BJ (cell line): ENCODE measurements at places on chromosomes 4 and X.
A peak's percentile ranks its signal among the peaks of the same experiment; 100 is the strongest.

DNA sequence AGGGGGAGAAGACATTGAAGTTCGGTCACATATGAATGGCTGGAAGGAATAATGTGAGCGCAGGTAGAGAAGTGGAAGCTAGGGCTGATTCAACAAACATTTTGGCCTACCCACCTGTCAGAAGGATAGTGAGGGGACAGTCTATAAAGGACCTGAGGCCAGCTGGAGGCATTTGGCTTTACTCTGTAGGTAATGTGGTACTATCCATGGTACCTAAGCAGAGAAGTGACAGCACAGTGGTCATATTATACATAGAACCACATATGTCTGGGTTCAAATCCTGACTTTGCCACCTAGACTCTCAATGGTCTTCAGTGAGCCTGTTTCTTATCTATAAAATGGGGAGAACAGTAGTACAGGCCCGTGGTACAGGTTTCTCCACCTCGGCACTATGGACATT is 257.1 kb downstream of the EVC2 start:
- DNase-seq: no peak

DNA sequence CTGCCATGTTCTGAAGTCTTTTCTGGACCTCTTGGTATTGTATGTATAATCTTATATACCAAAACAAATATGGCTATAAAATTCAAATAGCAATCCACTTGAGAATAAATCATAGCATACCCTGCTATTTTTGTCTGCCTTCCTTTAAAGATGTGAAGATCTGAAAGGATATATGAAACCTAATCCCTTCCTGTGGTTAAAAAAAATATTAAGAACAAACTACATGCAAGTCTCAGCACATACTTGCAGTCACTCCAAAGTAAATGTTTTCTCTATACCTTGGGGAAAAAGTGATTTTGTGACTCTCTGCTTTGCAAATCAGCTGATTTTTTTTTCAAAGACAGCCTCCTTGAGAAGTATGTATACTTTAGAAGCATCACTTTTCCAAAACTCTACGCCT is 322.9 kb downstream of the ANKRD50 start:
- DNase-seq: no peak

DNA sequence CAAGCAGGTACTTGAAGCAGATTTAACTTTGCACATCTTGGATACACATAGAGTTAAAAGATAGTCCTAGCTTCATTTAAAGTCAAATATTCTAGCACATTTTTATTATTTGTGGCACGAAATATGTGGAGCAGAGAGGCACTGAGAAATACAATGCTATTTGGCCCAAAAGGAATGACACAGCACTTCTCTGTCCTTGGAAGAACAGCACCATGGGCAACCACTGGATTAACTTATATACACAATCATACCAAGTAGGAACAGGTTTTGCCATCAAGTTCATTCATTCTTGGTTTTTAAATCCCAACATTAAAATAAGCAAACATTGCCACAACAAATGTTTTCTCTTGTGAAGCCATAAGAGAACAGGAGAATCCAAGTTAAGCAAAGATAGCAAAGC is 924 bp upstream of the ENAM start:
- DNase-seq: no peak

- no peak for DNase-seq
Observed at GRCh38 chr4:71441186-71442169, 102.7 kb downstream of the SLC4A4 start.

- peak; percentile 57 for DNase-seq
Observed at GRCh38 chr4:1323635-1324442, 23.2 kb upstream of the UVSSA start.

GRCh38 chr4:180814875-180815417 is 1428.3 kb upstream of the TENM3 start:
- DNase-seq: no peak

DNA sequence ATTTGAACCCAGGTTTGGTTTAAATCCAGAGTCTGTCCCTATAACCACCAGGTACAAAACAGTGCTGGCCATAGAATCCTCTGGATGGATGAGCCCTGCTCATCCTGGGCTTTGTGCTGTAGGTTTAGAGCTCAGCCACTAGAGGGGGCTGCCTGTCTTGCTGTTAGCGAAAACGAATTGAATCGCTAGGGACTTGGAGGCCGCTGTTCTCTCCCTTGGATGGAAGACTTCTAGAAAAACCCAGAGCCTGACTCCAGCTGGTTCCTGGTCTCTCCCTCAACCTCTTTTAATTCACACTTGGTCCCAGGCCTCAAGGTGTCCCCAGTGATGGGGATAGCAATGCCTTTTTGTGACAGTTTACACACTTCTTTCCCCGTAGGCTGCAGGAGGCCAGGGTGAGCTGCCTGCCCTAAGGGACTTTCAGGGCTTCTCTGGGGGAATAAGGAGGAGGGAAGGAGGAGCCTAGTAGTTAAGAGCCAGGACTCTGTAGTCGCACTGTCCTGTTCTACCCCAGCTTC is 8.7 kb downstream of the RIPPLY1 start:
- no peak for DNase-seq

DNA sequence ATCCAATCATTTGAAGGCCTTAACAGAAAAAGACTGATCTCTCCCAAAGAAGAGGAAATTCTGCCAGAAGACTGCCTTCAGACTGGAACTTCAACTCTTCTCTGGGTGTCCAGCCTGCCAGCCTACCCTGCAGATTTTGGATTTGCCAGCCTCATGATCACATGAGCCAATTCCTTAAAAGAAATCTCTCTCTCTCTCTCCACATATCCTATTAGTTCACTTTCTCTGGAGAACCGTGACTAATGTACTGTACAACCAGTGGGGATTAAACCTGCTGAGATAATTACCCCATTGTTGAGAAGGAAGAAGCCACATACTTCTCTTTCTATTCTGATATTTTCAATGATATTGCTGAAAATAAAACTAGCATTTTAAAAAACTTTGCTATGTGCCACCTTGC is 711.3 kb upstream of the AMOT start:
- no peak for DNase-seq

DNA sequence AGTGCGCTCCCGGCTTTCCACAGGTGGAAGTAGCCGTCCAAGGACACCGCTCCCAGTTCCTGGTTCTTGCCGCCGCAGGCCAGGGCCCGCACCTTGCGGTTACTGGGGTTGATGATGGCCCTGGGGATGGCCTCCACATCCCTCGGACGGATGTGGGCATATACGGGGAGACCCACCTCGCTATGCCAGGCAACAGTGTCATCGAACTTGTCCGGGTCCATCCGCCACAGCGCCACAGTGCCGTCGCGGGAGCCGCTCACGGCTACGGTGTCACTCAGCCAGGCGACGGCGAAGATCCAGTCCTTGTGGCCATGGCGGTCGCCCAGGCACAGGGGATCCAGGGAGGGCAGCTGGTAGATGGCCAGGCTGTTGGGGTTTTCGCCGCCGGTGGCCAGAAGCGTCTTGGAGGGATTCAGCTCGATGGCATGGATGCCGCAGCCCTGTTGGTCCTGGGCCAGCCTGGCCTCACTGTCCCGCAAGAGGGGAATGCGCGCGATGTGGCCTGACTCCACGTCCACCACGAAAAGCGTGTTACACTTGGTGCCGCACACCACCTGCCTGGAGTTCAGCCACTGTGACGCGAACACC is 795 bp downstream of the DCAF12L1 start:
- no peak for DNase-seq
